ENCODE measurements at places on chromosomes 11 and 22. TPM values are rescaled to one million over a fixed set of nuclear protein-coding genes. Genes with fewer than 3 reads are reported as not detected.

CBX7 gene
- total RNA-seq, result 4.4 TPM

SCUBE2 gene
- 1.5 TPM for total RNA-seq

KIF18A gene
- total RNA-seq, result 8.7 TPM

NOX4 gene
- 81.8 TPM for total RNA-seq

ANO5 gene
- under 0.01 TPM for total RNA-seq

OR51E2 gene
- not detected for total RNA-seq

EIF3F gene
- 326 TPM for total RNA-seq

BACE1 gene
- total RNA-seq, result 6.9 TPM

UQCC3 gene
- 9.9 TPM for total RNA-seq

NNMT gene
- total RNA-seq, result 133 TPM

HTR3B gene
- total RNA-seq, result not detected

SLC39A13 gene
- 70.5 TPM for total RNA-seq

ZNF202 gene
- 3.6 TPM for total RNA-seq

SLC6A5 gene
- not detected for total RNA-seq

AHNAK gene
- 244 TPM for total RNA-seq

GAL3ST1 gene
- total RNA-seq, result 0.13 TPM

YPEL1 gene
- total RNA-seq, result 2.4 TPM

FADS3 gene
- total RNA-seq, result 90.9 TPM

ALKBH8 gene
- 6.4 TPM for total RNA-seq

TIMP3 gene
- 116 TPM for total RNA-seq

FIBIN gene
- total RNA-seq, result not detected

HOATZ gene
- total RNA-seq, result not detected

BAD gene
- 65.7 TPM for total RNA-seq

NCAM1 gene
- 4.2 TPM for total RNA-seq

FANCF gene
- 8.3 TPM for total RNA-seq

LARGE2 gene
- not detected for total RNA-seq

TYR gene
- not detected for total RNA-seq

RAB1B gene
- total RNA-seq, result 98.1 TPM

BTG4 gene
- total RNA-seq, result not detected

CECR2 gene
- under 0.01 TPM for total RNA-seq

LRRC74B gene
- total RNA-seq, result not detected

NXPE1 gene
- not detected for total RNA-seq

CBLIF gene
- total RNA-seq, result not detected

CRACR2B gene
- 12.1 TPM for total RNA-seq

MOGAT2 gene
- not detected for total RNA-seq

PAMR1 gene
- total RNA-seq, result under 0.01 TPM

UBQLN3 gene
- not detected for total RNA-seq

SLC36A4 gene
- 4.4 TPM for total RNA-seq

HRAS gene
- total RNA-seq, result 50.6 TPM

PNPLA5 gene
- not detected for total RNA-seq

MCAT gene
- total RNA-seq, result 6.8 TPM

KREMEN1 gene
- total RNA-seq, result 0.26 TPM

OR5A1 gene
- total RNA-seq, result not detected
